ENCODE measurements at places on chromosomes 16 and 17. TPM values are rescaled to one million over a fixed set of nuclear protein-coding genes. Genes with fewer than 3 reads are reported as not detected.
A peak's percentile ranks its signal among the peaks of the same experiment; 100 is the strongest.

GRCh38 chr17:35297666-35298065 is 54.8 kb downstream of the SLFN5 start:
- no peaks in the 10 kb centered on the region for H3K4me1 ChIP-seq
- no peak overlapping the region for H3K27ac ChIP-seq
- peaks cover 12% of the 10 kb centered on the region for H3K36me3 ChIP-seq
- DNase-seq: no peak

GRCh38 chr16:2157480-2158261 is 2.1 kb downstream of the TRAF7 start:
- peaks cover 20% of the 10 kb centered on the region for H3K4me1 ChIP-seq
- peak overlapping the region; percentile 14 for H3K27ac ChIP-seq
- no peaks in the 10 kb centered on the region for H3K27me3 ChIP-seq
- no peak for DNase-seq
- peak overlapping the region; percentile 99 for H3K4me3 ChIP-seq
- peaks cover 24% of the 10 kb centered on the region for H3K36me3 ChIP-seq

- no peaks in the 10 kb centered on the region for H3K36me3 ChIP-seq
- H3K27ac ChIP-seq: no peak overlapping the region
- H3K27me3 ChIP-seq: peaks cover 5% of the 10 kb centered on the region
- no peak overlapping the region for H3K4me3 ChIP-seq
These were observed 10.9 kb downstream of the SLC9A5 start for GRCh38 chr16:67259705-67260104.

KCNG4 gene
- total RNA-seq: not detected

RNU2-1 gene
- 6,685 TPM for total RNA-seq

MED9 gene
- 13.8 TPM for total RNA-seq

FOXF1 gene
- not detected for total RNA-seq

AIPL1 gene
- not detected for total RNA-seq

DHX8 gene
- 59.8 TPM for total RNA-seq
